ENCODE measurements at places on chromosomes 3 and 15.

DNA sequence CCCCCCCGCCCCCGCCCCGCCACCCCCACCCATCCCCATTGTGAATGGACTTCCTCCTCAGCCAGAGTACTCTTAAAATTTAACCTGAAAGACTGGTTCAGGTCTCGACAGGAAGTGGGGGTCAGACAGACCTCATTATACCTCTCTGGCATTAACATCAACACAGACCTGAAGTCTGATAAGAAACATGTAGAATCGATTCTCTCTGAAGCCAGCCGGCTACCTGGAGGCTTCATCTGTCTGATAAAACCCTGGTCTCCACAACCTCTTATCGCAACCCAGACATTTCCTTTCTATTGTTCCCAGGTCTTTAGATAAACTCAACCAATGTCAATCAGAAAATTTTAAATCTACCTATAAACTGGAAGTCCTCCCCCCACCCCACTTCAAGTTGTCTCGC, 42.6 kb downstream of the SLCO2A1 start:
- no peak for DNase-seq

DNA sequence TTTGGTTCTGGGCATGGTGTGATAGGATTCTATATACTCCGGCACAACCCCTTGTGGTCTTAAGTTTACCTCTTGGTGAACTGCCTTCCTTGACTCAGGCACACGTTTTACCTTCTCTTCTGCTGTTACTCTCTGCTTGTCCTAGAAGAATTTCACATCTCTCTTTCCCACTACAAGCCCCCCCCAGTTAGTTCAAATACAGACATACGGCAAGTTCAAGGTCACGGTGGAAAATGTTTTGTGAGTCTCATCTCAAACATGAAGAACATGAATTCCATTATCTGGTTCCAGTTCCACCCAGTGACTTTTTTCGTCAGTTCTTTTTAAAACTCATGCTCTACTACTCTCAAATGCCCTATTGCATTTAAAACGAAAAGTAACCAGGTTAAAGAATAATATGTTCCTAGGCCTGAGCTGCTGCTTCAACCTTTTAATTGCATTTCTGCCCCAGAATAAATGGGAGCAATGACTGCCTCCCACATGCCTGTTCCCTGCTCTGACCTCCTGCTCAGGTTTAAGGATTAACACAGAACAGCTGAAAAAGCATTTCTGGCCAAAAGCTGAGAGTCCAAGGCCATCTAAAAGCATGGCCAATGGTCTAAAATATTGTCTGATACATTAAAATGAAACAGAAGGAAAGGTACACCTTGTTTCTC, 132.8 kb downstream of the OSBPL10 start:
- no peak for DNase-seq

GRCh38 chr3:72728958-72729467, 119.2 kb downstream of the SHQ1 start:
- no peak for DNase-seq

DNA sequence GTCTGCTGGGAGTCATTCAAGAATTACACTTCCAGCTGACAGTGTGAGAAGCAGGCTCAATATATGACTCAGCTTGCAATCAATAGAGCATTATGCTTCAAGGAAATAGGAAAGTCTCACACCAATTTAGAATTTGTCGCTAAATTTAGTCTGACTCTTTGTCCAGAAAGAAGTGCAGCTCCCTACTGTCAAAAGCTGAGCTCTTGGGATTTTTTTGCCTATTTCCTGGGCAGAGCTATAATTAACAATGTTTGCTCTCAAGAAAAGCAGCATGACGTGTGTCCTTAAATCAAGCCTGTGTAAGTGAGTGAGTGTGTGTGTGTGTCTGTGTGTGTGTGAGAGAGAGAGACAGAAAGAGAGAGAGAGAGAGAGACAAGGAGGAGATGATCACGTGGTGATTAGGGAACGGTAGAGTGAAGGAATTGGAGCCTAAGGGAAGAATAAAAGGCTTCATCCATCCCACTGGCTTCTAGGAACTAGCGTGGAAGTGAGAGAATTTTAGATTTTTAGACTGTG, 16.4 kb upstream of the SLC35G2 start:
- peak; percentile 10 for DNase-seq

- peak; percentile 43 for DNase-seq
These were observed 416.8 kb upstream of the NAALADL2 start for GRCh38 chr3:174442302-174442682.

GRCh38 chr15:85316244-85316934, 64.0 kb upstream of the AKAP13 start:
- DNase-seq = peak; percentile 69

DNA sequence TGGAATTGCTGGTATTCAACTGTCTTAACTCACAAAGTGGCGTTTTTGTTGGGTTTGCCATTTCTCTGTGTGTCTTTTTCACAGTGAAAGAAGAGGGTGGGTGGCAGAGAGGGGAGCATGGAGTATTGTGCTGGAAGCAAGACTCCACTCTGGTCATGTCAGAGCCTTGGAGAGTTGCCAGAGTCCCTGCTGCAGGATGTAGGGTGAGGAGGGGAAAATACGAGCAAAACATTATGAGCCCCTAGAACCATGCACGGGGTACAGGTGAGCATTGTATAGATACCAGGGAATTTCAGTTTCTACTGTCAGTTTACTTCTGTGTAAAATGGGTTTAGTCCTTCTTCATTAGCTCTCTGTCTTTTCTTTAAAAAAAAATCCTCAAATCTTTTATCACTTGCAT, 249.9 kb downstream of the CACNA2D3 start:
- DNase-seq = no peak

DNA sequence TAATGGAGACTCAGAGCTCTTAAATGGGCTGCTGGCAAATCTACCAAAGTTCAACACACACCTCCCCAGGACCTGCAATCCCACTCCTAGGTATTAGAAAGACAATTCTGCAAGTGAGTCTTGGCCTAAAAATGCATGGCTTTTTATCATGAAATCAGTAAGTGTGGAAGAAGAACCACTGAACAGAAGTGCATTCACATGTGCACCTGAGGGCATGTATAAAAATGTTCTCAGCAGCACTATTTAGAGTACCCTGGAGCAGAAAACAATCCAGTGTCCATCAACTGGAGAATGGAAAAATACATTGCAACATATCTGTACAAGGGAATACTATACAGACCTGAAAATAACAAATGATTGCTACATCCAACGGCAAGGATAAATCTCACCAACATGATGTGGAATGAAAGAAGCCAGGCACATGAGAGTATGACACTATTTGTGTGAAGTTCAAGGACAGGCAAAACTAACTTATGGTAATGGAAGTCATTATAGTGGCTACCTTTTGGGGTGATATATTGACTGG, 8.1 kb upstream of the SLC6A1 start:
- no peak for DNase-seq

DNA sequence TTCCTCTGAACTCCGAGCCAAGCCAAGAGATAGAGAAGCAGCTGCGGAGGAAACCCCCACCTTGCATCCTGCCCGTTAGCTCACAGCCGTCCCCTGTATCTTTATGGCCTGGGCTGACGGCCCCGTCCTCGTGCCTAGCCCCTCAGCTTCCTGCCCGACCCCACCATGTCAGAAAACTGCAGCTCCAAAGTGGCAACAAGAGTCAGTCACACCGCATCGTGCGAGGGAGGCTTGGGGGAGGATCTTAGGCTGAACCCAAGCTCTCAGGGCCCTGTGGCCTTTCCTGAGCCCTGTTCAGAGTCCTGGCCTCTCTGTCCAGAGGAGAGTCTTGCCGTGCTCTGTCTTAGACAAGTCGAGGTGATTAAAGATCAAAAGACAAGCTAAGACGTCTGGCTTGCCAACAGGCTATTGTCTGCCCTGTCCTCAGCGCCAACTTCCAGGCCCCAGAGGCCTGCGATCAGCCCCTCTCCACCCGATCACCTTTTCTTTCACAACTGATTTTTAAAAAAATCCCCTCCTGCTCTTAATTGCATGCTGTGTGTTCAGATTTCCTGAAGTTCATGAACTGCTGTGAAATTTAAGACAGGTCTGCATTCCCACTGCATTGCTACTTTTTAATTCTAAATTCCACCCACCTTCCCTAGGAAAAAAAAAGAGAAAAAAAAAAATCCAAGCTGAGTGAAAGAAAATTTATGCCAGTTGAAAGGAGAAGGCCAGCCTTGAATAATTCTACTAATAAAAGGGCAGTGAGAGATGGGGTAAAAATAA, 89.7 kb upstream of the WNT5A start:
- no peak for DNase-seq

DNA sequence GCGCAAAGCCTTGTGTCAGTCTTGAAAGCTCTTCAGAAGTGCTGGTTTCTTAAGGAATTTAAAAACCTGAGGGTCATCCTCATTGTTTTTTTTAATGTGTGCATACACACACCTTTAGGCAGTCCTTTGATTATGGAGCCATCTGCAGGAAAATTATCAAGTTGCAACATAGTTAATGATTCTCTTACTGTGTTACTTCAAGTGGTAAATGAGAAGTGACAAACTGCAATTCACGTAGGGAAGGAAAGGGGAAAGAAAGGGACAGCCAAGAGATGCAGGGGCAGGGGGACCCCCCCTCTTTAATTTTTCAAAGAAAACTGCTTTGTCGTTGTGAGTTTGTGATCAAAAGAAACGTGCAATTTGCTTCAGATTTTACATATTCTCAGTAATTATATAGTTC, 162.4 kb upstream of the CGNL1 start:
- peak; percentile 63 for DNase-seq

GRCh38 chr3:55818485-55818884, 331.4 kb upstream of the WNT5A start:
- DNase-seq = no peak

DNA sequence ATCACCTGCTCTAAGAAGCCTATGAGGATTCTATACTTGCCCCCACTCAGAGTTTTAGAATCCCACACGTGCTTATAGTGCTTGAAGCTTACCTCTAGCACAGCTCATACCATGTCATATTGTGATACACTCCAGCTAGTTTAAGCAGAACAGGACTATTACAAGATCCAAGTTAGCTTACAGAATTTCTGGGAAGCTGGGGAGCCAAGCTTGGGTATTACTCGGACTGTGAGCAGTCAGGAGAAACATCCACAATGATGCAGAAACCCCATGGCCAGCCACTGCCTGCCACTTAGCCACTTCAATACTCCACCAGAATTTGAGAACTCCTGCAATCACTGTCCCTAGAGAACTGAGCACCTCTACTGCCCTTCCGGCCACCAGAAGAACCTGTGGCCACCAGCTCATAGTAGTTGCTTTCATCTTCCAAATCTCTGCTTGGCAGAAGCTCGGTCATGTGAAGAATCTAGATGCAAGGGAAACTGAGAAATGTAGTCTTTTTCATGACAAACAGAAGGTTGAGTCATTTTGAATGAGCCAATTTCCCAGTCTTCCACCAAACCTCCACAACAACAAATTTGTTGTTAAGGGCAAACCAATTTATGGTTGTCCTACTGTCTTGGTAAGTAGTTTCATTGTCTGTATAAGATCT, 27.7 kb upstream of the SSR3 start:
- DNase-seq = no peak

DNA sequence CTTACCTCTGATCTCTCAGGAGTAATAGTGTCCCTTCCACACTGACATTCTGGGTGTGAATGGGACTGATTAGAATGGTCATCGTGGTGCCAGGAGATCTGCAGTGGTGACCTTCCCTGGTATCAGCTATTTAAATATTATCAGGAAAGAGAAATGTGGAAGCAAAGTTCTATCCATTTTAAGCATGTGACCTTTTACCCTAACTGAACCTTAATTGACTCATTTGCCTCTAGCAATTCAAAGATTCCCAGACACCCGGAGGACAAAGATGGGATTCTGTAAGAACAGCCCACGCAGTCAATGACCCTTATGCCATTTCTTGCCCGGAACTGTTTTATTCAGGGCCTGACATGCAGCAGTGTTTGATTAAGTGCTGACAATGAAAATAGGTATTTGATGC, 10.3 kb downstream of the LIPC start:
- peak; percentile 52 for DNase-seq

DNA sequence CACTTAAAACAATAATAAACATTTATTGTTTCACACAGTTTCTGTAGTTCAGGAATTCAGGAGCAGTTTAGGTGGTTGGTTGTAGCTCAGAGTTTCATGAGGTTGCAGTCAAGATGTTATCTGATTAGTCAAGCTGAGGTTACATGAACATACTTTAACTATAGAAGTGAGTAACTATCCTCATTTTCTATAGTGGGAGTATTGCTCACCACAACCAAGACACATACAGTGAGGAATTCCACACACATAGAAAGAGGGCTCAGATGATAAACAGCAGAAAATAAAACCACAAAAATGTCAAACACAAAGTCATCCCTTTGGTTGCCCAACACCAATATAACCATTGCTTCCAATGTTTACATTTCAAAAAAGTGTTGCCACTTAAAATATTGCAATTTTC, 13.6 kb downstream of the SCN11A start:
- DNase-seq = peak; percentile 89

DNA sequence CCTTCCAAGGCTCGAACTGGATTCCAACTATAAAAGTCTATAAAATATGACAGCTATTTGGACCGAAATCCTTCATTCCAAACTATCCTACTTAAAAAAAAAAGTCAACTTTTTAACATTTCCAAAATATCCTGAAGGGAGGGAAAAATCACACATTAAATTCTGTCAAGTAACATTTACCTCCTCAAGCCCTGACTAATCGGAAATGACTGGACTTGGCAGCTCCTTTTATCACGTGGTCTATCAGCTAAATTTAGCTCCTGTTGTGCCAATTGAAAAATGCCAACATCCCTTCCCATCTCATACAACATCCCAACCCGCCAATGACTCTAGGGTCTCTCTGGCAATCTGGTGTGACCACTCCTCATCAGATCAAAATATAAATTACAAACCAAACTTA, 297.9 kb downstream of the FHIT start:
- DNase-seq = no peak

GRCh38 chr15:68621535-68621934, 42.7 kb downstream of the CORO2B start:
- DNase-seq = no peak

- DNase-seq = peak; percentile 67
These were observed 6.8 kb upstream of the PDCD6IP start for GRCh38 chr3:33791477-33792166.

- no peak for DNase-seq
These were observed 333.8 kb downstream of the PDCD6IP start for GRCh38 chr3:34132069-34132692.

DNA sequence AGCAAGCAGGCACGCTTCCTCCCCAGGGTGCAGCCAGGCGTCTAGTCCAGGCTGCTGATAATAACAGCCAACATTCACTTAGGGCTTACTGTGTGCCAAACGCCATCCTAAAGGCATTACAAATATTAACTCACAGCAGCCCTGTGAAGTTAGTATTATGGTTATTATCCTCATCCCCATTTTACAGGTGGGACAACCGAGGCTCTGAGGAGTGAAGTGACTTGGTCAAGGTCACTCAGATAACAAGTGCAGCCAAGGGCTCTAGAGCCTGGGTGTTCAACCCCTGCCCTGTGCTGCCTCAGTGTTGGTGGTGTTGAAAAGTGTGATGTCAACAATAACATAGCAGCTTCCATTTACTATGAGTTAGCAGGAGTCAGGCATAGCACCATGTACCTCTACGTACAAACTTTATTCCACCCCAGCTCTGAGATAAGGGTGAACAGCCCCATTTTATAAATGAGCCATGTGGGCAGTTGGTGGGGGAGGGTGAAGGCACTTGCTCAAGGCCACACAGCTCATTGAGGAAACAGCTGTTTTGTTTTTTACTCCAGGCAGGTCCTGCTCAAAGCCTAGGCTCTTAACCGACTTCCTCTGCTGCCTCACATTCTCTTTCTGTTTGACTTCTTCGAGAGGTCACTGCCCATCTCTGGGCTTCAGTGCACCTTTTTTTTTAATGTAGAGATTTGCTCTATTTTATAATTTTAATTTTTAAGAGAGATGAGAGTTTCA, 24.0 kb upstream of the TRH start:
- no peak for DNase-seq
